ENCODE measurements at places on chromosomes 4 and X. TPM values are rescaled to one million over a fixed set of nuclear protein-coding genes. Genes with fewer than 3 reads are reported as not detected.

Gene TACR3
- not detected for total RNA-seq

Gene GAGE12J
- total RNA-seq, result not detected

Gene CFI
- total RNA-seq, result 37.5 TPM

Gene C4orf51
- total RNA-seq, result not detected

Gene SSX3
- total RNA-seq, result not detected

Gene NAP1L2
- total RNA-seq, result 0.65 TPM
